ENCODE measurements at places on chromosomes 5 and 9. TPM values are rescaled to one million over a fixed set of nuclear protein-coding genes. Genes with fewer than 3 reads are reported as not detected.

DNA sequence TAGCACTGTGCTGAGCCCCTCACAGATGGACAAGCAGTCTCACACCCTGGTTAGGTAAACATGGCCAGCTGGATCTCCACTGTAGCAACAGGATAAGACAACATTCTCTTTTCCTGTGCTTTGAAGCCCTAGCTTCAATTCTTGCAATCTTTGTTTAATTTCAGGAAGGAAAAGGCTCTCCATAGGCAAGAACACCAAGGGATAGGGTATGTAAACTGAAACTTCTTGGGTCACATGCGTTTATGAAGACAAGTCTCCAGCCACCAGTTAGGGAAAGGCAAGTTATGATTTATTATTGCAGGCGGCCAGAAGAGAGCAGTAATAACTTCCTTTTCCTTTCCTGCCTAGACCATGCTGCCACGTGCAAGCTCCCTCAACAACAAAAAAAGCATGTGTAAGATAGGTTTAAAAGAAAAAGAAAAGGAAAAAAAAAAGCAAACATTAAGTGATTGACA is 50.1 kb upstream of the POU5F2 start:
- DNase-seq: no peak

GRCh38 chr5:10743951-10744350 is 17.1 kb downstream of the DAP start:
- DNase-seq: no peak

DNA sequence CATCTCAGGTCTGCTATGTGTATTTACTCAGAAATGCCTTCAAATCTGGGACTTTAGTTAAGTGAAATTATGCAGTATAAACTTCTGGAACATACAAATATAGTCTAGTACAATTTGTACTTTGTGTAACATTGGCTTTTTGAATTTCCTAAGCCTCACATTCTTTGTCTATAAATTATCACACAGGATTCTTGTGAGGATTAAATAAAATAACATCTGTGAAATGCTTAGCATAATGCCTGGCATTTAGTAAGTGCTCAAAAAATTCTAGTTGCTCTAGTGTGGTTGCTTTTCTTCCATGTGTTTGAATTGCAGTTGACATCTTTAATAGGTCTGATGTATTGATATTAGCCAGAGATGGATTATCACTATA is 2.6 kb downstream of the HMMR start:
- DNase-seq: no peak

- DNase-seq: no peak
These were observed 169.7 kb downstream of the CDH10 start for GRCh38 chr5:24475101-24475500.

DNA sequence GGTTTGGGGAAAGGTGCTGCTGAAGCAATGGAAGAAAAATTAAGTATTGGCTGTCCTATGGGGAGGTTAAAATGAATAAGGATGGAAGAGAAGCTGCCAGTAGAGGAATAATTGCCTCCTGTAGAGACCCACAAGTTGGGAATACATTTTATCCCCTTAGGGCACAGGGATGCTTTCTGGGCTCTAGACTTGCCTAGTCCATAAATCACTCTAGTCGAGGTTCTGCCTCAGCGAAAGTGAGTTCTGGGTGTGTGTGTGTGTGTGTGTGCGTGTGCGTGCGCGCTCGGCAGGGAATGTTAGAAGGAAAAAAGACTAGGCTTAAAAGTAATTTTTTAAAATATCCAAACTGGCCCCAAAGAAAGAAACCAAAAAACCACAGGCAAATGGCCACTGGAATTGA is 291.6 kb downstream of the DOCK8 start:
- no peak for DNase-seq

DNA sequence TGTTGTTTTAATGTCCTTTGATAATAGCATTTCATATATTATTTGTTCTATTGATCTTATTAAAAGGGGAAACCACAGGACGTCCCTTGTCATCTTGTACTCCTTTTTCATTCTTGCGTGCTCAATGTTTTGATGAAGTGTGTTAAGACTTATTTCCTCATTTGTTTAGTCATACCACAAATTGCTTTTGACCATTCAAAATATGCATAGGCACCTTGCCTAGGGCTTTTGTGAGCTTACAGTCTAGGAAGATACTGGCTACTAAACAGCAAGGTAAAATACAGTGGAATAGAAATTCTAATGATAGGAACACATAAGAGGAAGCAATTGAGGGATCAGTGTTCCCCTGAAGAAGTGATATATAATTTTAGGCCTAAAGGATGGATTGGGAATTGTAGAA is 190.3 kb downstream of the WDR70 start:
- DNase-seq: no peak

GRCh38 chr9:128026773-128027541 is 40.2 kb downstream of the NAIF1 start:
- DNase-seq: no peak

DNA sequence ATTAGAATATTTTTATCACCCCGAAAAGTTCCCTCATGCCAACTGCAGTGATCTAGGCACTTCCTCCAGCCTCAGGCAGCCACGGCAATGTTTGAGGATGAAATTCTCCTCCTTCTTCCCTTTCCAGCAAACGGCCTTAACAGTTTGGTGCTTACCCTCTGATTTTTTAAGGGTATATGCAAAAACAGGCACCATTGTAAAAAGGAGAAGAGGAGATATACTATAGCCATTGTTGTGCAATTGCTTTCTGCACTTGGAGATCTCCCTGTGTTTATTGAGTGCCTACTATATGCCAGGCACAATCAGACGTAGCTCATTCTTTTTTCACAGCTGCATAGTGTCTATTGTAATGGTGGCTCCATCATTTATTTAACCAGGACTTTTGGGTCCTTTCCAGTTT is 29.4 kb downstream of the GSN start:
- no peak for DNase-seq

DNA sequence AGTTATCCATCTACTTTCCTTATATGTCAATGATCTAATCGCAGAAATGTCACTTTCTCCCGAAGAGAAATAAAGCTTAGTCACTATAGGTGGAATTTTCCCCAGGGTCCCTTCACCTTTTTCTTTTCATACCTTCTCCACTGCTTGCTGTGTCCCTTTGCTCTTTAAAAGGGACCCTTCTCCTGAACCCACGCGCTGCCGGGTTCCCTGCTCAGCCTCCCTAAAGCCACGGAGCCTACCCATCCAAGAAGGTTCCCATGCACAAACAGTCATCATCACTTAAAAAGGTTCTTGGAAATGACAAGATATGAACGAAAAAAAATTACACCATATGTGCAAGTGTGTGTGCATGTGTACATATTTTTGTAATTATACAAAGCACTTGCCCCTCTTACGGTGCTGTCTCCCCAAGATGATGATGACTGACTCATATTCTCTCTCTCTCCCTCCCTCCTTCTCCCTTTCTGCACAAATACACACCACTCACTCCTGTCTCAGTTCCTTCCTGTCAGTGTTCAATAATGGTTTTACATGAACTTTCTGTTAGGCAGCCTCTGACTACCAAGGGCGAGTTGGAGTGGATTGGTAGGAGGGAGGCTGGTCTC is 1.5 kb upstream of the PTPRD start:
- DNase-seq: no peak

DNA sequence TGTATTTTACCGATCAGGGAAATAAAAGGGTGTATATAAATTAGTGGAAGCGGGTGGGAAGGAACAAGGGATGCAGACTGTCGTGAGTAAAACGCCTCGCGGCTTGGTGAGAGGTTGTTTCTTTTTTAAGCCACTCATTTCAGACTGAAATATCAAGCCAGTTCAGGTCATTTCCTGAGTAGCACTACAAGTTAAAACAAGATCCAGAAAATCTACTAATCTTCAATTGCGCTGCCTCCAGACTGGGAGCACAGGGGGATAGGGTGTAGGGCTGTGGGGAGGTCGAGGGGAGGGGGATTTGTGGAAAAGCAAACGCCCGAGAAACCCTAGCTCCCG is 140.8 kb downstream of the TSSK1B start:
- DNase-seq: no peak

DNA sequence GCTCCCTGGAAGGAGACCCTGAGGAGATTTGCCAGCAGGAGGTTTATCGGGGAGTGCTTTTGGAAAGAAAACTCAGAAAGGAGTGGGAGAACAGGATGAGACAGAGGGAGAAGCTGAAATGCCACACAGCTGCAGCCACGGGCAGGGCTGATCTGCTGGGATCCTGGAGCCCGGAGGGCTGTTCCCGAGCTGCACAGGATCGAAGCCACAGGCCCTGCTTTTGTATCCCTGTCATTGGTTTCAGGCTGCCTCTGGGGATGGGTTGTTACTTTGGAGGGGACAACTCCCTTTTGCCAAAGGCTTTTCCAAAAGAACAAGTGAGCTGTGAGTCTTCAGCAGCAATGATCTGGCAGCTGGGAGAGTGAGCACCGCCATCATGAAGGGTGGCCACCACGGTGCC is 152.5 kb upstream of the PTCH1 start:
- DNase-seq: no peak

DNA sequence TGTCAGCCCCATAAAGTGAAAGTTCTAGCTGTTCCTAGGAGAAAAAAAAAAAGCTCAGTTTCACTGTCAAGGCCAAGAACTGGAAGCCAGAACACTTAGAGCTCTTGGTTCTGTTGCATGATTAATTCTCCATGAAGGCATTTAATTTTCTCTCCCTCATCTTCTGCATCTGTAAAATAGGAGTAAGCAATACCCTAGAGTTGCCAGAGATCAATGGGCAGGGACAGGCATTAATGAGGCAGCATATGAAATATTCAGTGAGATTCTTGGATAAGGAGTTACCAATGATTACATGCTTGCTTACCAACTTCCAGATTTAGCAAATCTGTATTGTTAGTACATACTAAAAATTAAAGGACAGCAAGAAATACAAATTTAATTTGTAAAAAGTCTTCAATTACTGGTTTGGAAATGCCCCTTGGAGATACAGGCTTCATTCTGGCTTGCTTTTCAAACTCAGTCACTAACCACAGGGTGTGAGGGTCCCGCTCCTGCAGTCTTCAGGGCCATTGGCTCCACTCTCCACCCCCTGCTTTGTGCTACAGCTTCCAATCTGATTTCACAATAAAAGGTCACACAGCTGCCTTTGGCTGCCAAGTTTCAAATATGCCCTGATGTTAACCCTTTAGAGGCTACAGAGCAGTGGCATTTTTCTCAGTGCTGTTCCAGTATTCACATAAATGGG is 624.6 kb downstream of the BNC2 start:
- no peak for DNase-seq

DNA sequence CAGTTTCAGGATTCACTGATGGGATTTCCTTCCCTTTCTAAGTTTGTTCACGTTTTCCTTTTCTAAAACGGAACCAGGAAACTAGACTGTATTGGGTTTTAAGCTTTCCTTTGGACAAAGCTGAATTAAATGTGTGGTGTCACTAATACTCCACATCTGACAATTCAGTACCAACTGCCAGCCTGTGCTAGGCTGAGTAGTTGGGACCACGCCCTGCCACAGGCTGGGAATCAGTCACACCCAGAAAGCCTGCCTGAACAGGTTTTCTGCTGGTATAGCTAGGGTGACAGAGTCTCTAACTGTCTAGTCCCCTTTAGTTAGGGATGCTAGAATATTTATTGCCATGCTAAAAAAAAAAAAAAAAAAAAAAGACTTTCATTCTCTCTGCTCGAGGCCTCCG is 15.6 kb downstream of the SPACA9 start:
- DNase-seq: no peak

DNA sequence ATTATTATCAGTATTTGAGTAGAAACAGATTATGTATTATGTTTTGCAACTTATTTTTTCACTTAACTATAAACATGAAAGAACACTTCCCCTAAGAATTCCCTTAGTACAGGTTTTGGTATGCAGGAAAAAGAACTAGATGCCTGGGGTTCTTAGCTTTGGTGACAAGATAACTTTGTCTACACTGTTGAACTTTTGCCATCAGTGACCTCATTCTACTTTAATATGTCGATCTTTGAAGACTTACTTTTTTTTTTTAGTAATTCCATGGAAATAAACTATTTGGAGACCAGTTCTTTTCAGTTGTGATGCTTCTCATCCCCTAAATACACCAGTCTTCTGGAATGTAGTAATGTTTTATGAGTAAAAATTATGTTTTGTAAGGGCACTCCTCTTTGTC is 34.3 kb downstream of the ZNF462 start:
- DNase-seq: no peak

Gene CARTPT
- total RNA-seq: not detected

DNA sequence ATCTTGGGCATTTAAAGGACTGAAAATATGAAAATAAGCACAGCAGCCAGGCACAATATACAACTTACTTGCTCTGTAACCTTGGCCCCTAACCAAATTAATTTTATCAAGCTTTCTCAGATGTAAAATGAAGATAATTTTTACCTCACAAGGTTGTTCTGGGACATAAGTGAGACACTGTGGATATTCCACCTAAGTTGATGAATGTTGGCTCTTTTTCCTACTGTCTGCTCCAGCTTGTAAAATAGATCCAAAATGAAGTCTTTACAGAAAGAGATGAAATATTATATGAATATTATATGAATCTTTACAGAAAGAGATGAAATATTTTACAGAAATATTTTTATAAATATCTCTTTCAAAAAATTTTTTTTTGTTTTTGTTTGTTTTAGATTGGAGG is 270.1 kb downstream of the DNAH5 start:
- no peak for DNase-seq

Gene ZBED3
- total RNA-seq: 3.5 TPM

DNA sequence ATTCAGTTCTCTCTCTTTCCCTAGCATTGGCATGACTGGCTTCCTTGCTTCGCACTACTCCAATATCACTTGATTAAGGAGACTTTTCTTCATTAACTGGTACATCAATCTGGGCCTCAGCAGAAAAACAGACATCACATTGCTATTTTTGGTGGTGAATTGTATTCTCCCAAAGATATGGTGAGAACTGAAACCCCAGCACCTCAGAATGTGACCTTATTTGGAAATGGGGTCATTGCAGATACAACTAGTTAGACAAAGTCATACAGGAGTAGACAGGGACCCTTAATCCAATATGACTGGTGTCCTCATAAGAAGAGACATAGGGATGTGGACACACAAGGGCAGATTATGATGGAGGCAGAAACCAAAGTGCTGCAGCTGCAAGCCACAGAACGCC is 7.5 kb upstream of the RAD23B start:
- no peak for DNase-seq

DNA sequence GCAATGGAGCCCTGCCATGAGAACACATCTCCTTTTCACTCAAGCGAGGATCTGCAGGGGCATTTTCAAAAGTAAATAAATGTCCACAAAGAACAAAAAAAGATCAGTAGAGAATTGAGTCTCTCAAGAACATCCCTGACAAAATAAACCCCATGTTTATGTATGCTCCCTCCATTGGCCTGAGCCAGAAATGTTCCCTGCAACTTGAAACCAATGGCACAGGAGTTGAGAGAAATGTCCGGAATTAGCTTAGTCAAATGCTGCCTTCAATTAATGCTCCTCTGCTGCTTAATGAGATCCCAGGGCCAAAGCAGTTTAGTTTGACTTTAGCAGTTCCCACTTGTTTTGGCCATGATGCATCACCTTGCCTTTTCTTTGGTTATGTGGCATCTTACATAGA is 238.3 kb downstream of the EBF1 start:
- DNase-seq: no peak

Gene FBP1
- total RNA-seq: 0.80 TPM

- no peak for DNase-seq
These were observed 768.1 kb upstream of the GRAMD2B start for GRCh38 chr5:125655156-125655555.

Gene TNFSF8
- total RNA-seq: 0.69 TPM

- DNase-seq: no peak
These were observed 24.0 kb upstream of the ASPN start for GRCh38 chr9:92506184-92506857.

- no peak for DNase-seq
These were observed 2.4 kb upstream of the PSAT1 start for GRCh38 chr9:78294290-78295176.

GRCh38 chr9:107737987-107738743 is 248.6 kb upstream of the KLF4 start:
- no peak for DNase-seq
